Osteocyte (in vitro differentiated cells): ENCODE measurements at places on chromosomes 4 and X. TPM values are rescaled to one million over a fixed set of nuclear protein-coding genes. Genes with fewer than 3 reads are reported as not detected.

The GPRASP2 gene
- 10.6 and 11.0 TPM in 2 replicates for total RNA-seq

The NUDT6 gene
- total RNA-seq = 4.8 and 6.9 TPM in 2 replicates

The ELOVL6 gene
- 7.3 and 9.0 TPM in 2 replicates for total RNA-seq

The FRG2 gene
- not detected in 2 replicates for total RNA-seq

The SSX1 gene
- not detected in 2 replicates for total RNA-seq

The NEXMIF gene
- total RNA-seq = not detected in 2 replicates
